ENCODE measurements at places on chromosomes 12 and 14. TPM values are rescaled to one million over a fixed set of nuclear protein-coding genes. Genes with fewer than 3 reads are reported as not detected.

TEP1 gene
- 37.0 TPM for total RNA-seq

MED13L gene
- 46.0 TPM for total RNA-seq

DNA sequence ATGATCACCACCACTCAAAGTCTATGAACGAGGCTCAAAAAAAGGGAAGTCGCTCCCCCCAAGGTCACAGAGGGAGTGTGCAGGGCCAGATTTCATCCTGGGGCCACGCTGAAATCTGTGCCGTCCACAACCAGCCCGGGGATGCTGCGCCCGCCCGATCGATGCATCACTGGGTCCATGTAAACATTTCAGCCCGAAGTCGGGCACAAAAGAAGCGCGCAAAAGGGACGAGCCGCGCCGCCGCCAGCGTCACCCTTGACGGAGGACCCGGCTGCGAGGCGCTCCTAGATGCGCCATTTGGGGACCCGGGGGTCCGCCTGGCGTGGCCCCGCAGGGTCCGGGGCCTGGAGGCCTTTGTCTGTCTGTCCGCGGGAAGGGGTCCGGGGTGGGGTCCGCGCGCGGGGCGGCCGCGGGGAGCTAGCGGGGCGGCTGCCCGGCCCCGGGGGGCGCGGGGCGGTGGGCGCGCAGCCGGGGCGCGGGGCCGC is 503 bp downstream of the FBXO21 start:
- DNase-seq: peak; percentile 47
- H3K27ac ChIP-seq: peak overlapping the region; percentile 83
- peaks cover 28% of the 10 kb centered on the region for H3K4me1 ChIP-seq
- peak overlapping the region; percentile 90 for H3K4me3 ChIP-seq
- no peaks in the 10 kb centered on the region for H3K27me3 ChIP-seq

DNA sequence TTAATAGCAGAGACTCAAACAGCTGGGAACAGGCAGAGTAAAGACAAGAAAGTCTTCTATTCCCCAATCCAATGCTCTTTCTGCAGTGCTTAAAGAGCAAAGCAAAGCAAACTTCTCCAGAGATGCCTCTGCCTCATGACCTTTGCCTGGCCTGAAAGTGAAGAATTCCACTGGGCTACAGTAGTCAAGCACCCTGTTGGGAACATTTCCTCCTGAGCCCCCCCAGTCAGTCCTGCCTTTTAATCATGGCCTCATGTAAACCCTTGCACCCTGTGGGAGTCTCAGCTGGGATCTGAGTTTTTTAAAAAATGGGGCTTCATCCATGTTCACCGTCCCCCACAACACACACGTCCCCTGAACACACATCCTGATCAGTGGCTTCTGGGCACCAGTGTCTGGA is 62.7 kb upstream of the TSPAN11 start:
- no peak for DNase-seq
- no peaks in the 10 kb centered on the region for H3K36me3 ChIP-seq
- H3K4me1 ChIP-seq: no peaks in the 10 kb centered on the region
- H3K27me3 ChIP-seq: peaks cover 18% of the 10 kb centered on the region

- peaks cover 25% of the 10 kb centered on the region for H3K4me1 ChIP-seq
- H3K27me3 ChIP-seq: peaks cover 67% of the 10 kb centered on the region
These were observed 5.4 kb downstream of the SIX6 start for GRCh38 chr14:60514378-60514740.

- no peak overlapping the region for H3K4me3 ChIP-seq
- no peaks in the 10 kb centered on the region for H3K4me1 ChIP-seq
- no peaks in the 10 kb centered on the region for H3K27me3 ChIP-seq
- no peak for DNase-seq
- H3K36me3 ChIP-seq: no peaks in the 10 kb centered on the region
These were observed 116.0 kb upstream of the LRIG3 start for GRCh38 chr12:59036347-59036746.

DNA sequence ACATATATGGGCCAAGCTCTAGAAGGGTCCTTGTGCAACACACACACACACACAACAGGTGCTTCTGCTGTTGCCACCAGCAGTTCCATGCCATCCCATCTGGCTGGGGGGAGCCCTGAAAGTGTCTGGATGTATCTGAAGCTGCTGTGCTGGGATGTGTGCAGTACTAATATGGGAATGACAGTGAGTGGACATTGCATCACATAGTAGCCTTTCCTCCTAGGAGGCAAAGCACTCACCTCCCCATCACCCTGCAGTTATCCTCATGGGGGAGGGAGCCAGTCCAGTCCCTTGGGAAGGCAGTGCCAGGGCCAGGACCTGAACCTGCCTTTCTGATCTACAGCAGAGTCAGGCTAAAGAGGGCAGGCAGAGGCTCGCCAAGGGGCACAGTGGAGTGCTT is 208.9 kb downstream of the CACNA1C start:
- H3K4me3 ChIP-seq: no peak overlapping the region
- no peaks in the 10 kb centered on the region for H3K36me3 ChIP-seq
- DNase-seq: no peak
- H3K27me3 ChIP-seq: no peaks in the 10 kb centered on the region

DNA sequence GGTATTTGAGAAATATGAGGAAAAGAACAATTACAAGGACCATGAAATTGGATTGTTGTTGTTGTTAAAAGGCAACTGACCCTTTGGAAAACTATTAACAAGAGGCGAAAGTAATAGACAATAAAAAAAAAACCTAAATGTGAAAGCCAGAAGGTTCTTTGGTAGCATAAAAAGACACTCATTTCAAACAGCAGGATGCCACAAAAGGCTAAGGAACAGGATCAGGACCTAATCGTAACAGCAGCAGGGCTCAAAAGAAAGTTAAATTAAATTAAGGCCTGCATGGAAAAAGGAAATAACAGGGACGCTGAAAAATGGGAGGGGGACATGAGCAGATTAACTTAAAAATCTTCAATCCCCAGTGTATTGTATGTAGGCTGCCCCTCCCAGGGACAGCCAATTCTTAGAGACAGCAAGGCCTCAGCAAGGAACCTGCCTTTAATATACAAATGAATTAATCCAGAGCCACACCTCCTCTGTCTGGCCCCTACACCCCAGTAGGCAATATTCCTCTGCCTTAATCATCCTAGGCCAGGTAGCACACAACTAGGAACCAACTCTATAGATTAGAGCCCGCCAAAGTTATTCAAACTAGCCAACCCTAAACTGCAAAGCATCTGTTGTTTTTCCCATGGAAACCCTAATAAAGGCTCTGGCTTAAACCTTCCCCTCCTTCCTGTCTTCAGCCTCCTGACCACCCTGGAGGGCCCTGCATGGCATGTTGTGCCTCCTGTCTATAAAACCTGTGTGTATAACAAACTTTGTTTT is 28.4 kb upstream of the AP4S1 start:
- H3K4me1 ChIP-seq: peaks cover 43% of the 10 kb centered on the region
- H3K36me3 ChIP-seq: peaks cover 32% of the 10 kb centered on the region
- no peaks in the 10 kb centered on the region for H3K27me3 ChIP-seq
- no peak overlapping the region for H3K4me3 ChIP-seq

DNA sequence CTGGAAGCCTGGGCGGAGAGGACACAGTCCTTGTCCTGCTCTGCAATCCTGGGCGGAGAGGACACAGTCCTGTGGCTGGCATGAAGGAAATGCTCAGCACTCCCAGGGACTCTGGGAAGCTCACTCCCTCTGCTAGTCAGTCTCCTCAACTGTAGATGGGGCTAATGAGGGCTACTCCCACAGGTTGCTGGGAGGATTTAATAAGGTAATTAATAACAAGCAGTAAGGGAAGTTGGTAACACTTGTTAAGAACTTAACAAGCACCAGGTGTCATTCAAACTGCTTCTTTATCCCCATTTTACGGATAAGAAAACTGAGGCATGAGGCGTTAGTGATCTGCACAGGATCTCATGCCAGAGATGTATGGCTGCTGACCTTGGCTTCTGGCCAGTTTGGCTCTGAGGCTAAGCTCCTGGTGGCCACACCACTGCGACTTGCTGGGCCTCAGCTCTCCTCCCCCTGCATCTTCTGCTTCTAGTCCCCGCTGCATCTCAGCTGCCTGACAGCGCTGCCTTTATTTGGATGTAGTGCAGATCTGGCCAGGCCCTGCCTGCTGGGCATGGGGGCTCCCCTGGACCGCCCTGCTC is 54.1 kb upstream of the BEGAIN start:
- no peak overlapping the region for H3K4me3 ChIP-seq
- H3K36me3 ChIP-seq: no peaks in the 10 kb centered on the region
- DNase-seq: no peak
- H3K4me1 ChIP-seq: peaks cover 51% of the 10 kb centered on the region
- H3K27me3 ChIP-seq: no peaks in the 10 kb centered on the region

DNA sequence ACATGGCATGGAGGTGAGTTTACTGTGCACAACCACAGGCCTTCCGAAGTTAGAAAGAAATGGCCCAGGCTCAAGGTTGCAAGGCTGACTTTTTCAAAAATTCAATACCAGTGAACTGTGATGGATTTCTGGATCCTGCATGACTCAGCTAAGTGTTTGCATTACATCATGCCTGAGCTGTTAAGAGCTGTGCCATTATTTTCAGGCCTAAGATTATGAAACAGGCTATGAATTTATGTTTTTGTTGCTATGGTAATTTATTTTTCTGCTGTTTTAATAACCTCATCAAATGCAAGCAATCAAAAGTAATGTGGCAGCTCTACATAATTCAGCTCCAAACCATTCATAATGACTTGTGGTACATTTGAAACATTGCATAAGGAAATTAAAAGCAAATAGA is 457.7 kb upstream of the TMEM132C start:
- no peaks in the 10 kb centered on the region for H3K36me3 ChIP-seq
- no peaks in the 10 kb centered on the region for H3K4me1 ChIP-seq
- no peak overlapping the region for H3K4me3 ChIP-seq
- no peaks in the 10 kb centered on the region for H3K27me3 ChIP-seq
- H3K27ac ChIP-seq: no peak overlapping the region

DNA sequence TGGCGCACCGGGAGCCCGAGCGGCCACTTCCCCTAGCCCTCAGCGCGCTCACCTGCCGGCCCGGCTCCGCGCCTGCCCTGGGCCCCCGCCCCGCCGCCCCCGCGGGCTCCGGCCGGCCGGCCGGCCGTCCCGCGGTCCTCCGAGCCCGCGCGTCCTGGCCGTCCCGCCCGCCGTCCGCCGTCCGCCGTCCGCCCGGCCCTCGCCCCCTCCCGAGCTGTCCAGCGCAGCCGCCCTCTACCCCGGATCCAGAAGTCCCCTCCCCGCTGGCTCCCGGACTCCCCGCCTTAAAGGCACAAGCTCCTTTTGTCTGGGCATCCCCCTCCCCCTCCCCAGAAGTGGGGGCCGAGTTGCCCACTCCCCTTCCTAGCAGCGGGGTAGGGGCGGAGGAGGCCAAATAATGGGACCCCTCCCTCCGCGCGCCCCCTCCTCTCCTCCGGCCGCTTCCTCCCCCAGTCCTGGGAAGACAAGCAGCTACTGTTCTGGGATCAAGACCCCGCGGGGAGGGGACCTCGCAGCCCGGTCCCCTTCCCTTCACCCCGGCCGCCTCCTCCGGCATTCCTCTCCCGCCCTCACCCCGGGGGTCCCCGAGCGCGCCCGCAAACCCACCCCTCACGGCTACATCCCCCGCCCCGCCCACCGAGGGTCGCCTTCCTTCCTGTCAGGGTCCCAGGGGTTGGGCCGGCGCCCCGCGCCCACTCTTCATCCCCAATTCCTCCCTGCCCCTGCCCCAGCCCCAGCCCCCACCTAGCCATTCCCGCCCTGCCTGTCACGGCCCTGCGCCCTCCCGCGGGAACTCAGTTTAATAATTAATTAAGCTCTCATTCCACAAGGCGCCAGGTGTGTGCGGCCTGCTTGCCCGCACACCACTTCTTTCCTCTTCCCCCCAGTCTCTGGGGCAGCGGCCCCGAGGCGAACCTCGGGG is at the start of gene ADCY6:
ADCY6 (minus strand) TSS at position 236 of the 922 bp plus-strand sequence. CDS start 5,655 bp downstream, outside the sequence.
- H3K27ac ChIP-seq: no peak within 1 kb of the TSS
- DNase-seq: no peak
- H3K4me1 ChIP-seq: peaks cover 4% of the 10 kb centered on the region
- peaks cover 40% of the 10 kb centered on the region for H3K27me3 ChIP-seq

DNA sequence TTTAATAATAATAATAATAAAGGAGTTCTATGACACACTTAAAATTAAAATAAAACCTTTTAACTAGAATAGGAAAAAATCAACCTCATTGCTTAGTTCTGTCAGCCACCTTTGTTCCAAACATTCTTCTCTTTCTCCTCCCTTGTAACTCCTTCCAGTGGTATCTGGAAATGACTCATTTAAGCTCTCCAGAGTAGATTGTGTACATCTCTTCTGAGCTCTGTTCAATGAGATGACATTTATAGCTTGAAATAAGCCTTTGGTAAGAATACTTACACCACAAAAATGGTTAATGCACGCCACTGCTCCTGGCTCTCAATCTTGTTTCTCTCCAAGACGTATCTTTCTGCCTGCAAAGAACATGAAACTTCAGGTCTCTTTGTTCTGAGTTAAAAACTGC is 70.3 kb downstream of the STAB2 start:
- H3K4me3 ChIP-seq: no peak overlapping the region
- H3K36me3 ChIP-seq: no peaks in the 10 kb centered on the region
- H3K27me3 ChIP-seq: no peaks in the 10 kb centered on the region
- H3K27ac ChIP-seq: no peak overlapping the region
- peaks cover 20% of the 10 kb centered on the region for H3K4me1 ChIP-seq

GRCh38 chr12:126668961-126669360 is 1598.0 kb upstream of the TMEM132C start:
- H3K27ac ChIP-seq: no peak overlapping the region
- DNase-seq: no peak
- no peaks in the 10 kb centered on the region for H3K27me3 ChIP-seq

- no peak overlapping the region for H3K27ac ChIP-seq
- no peak for DNase-seq
- H3K4me1 ChIP-seq: peaks cover 2% of the 10 kb centered on the region
- H3K27me3 ChIP-seq: peaks cover 16% of the 10 kb centered on the region
- no peaks in the 10 kb centered on the region for H3K36me3 ChIP-seq
These were observed 116.6 kb downstream of the CALM1 start for GRCh38 chr14:90513161-90514014.

DNA sequence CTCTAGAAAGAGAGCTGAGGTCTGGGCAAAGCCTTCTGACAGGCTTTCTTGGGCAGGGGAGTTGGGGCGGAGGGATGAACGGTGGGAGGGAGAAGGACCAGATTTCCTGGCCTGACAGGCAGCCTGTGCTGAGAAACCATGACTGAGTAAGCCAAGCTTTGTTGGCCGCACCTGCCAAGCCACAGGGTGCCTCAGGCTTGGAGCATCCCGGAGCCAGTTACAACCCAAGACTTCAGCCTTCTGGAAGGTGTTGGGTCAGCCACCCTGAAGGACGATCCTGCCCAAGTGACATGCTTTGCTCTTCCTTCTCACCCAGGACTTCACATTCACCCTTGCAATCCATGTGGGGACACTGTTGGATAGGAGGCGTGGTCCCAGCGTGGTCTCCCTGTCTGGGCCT is 21.0 kb upstream of the AQP2 start:
- H3K27ac ChIP-seq: no peak overlapping the region
- peaks cover 1% of the 10 kb centered on the region for H3K27me3 ChIP-seq
- peaks cover 7% of the 10 kb centered on the region for H3K4me1 ChIP-seq
- H3K36me3 ChIP-seq: no peaks in the 10 kb centered on the region
- no peak for DNase-seq
- no peak overlapping the region for H3K4me3 ChIP-seq

GRCh38 chr14:58635091-58635830 is 2.5 kb upstream of the DACT1 start:
- no peaks in the 10 kb centered on the region for H3K36me3 ChIP-seq

- H3K4me1 ChIP-seq: peaks cover 19% of the 10 kb centered on the region
- no peak overlapping the region for H3K4me3 ChIP-seq
- no peak overlapping the region for H3K27ac ChIP-seq
- H3K27me3 ChIP-seq: no peaks in the 10 kb centered on the region
These were observed 5.9 kb downstream of the ITPK1 start for GRCh38 chr14:93109572-93110481.

All from activated naive CD4-positive, alpha-beta T cell treated with anti-CD3 and anti-CD28 coated beads for 36 hours (primary cell).